ENCODE measurements at places on chromosomes 2 and 18.

- peak; percentile 68 for DNase-seq
These were observed 47.2 kb downstream of the SLC14A2 start for GRCh38 chr18:45662468-45662867.

GRCh38 chr2:72347081-72347480 lies 199.4 kb upstream of the CYP26B1 start:
- no peak for DNase-seq

GRCh38 chr2:18819566-18819965 lies 230.2 kb upstream of the NT5C1B start:
- DNase-seq: no peak

DNA sequence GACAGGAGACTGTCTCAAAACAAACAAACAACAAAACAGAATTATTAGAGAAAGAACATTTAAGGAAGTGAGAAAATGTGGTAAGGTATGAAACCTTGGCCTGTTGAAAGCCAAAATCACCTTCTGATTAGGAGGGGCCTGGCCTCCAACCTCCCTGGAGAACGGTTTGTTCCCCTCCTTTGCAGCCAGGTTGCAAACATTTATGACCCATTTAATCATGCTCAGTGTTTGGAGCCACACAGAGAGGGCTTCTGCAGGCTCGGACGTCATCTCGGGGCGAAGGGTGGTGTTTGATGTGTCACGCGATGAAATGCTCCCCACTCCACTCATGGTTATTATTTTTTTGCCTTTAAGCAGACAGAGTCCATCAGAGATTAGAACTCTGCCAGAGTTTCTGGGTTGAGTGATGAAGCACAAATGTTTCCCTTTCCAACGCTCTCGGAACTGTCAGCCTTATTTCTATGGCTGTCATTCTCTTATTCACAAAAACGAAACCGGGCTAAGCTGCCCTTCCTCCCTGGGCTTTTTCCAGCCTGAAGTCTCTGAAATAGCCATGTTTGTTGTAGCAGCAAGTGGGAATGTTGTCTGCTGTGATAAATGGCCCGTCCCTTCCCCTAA lies 33.6 kb upstream of the ROCK2 start:
- DNase-seq: no peak

DNA sequence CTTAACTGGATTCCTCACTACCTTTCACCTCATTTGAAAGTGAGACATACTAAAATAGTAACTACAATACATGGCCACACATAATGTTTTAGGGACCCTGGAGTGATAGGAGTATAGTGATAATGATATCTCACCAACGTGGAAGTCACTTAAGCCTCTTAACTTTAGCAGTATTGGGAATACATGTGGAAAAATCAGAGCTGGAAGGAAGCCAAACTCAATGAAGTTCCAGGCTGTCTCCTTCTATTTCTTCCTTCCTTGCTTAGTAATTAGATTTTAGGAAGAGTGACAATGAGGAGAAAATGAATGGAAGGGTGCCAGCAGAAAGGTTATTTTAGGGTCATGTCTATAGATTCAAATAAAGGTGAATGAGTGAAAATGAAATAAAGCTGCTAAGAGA lies 387.3 kb downstream of the PLCL1 start:
- no peak for DNase-seq

GRCh38 chr2:32775954-32776353 lies 148.1 kb downstream of the TTC27 start:
- DNase-seq: no peak

- peak; percentile 86 for DNase-seq
These were observed 80.5 kb upstream of the CAVIN2 start for GRCh38 chr2:191927319-191927867.

DNA sequence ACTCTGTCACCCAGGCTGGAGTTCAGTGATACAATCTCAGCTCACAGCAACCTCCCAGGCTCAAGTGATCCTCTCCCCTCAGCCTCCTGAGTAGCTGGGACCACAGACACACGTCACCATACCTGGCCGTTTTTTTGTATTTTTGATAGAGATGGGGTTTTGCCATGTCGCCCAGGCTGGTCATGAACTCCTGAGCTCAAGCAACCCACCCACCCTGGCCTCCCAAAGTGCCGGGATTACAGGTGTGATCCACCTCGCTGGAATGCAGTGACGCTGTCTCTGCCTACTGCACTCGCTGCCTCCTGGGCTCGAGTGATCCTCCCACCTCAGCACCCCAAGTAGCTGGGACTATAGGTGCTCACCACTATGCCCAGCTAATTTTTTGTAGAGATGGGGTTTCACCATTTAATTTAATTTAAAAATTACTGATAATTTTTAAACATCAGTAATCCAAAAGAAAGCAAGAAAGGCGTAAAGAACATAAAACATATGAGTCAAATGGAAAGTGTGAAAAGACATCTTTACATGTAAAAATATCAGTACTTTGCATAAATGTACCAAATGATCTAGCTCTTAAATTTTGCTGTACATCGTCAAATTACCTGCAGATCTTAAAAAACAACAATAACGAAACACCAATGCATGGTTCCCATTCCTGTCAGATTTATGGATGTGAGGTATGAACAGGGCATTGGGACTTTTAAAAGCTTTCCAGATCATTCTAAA lies 2.8 kb upstream of the ZNF236 start:
- no peak for DNase-seq

GRCh38 chr2:237859533-237860272 lies at the start of gene RAMP1:
TSS of gene RAMP1 (plus strand) at chr2:237859623. CDS start at chr2:237859676, 53 bp downstream.
- DNase-seq: no peak

GRCh38 chr2:45154606-45155155 lies 145.4 kb upstream of the SIX2 start:
- DNase-seq: no peak

- DNase-seq: no peak
These were observed 592.6 kb upstream of the HS6ST1 start for GRCh38 chr2:128911276-128911675.

DNA sequence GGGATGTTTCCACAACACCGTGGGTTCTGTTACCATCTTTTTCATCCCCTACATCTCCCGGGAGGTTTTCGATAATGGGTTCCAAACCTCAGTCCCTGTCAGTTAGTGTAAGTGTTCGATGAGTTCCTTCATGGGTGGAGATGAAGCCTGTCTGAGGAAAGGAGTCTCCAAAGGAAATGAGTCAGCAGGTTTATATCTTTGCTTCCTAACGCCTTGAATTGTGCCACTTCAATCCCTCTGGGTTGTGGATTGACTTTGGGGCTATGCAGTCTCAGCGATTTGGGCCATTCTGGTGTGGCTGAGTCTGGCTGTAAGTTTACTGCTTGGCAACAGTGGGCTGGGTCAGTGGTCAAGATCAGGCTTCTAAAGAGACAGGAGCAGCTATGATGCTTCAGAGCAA lies 1.2 kb downstream of the SERPINB5 start:
- DNase-seq: peak; percentile 6

GRCh38 chr2:242017086-242017485 lies 147.6 kb downstream of the RTP5 start:
- no peak for DNase-seq

DNA sequence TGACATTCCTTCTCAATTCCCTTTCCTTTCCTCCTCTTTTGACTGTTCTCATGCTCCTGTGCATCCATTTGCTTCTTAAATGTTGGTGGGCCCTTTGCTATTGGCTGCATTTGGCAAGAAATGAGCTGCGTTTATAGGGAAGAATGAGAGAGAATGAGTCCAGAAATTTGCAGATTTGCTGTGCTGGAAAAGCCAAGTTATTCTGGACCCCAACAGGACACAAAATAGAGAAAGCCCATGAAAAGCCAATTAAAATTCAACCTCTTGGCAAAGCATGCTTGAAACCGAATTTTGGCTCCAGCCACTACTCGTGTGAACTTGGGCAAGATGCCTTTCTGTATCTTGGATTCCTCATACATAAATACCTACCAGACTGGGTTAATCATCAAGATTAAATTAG lies 1.3 kb upstream of the SCLY start:
- no peak for DNase-seq

DNA sequence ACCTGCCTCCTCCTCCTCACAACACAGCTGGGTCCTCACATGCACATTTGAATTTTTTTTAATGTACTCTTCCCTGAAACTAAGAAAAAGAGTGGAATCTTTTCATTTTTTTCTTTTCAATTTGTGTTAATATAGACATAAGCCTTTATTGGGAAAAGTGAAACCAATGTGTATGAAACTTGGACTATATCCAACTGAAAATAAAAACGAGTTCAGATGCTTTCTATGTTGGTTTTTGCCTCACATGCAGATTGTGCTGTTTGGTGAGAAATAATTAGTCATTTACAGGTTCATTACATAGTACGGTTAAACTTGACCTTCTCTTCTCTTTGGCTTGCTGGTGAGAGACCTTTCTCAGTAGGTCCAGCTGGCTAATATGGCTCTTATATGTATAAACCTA lies 515.2 kb upstream of the FANCL start:
- no peak for DNase-seq

GRCh38 chr2:58271826-58272225 lies 30.7 kb upstream of the FANCL start:
- no peak for DNase-seq

DNA sequence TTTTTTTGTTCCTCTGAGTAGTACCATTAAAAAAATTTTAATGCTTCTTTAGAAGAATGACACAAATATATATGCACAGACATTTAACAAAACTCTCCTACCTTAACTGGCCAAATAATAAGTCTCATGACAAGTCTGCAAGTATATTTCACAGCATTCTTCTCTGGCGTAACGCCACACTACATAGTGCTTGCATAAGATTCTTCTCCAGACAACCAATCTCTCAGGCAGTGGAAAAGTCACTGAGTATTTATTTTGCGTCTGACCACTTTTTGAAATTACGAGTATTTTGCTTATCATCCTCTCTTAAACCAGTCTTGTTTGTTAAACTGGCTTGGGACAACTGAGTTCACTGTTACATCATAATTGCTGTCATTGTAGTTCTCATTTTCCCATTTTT lies 749.2 kb downstream of the ADCYAP1 start:
- DNase-seq: peak; percentile 0

- no peak for DNase-seq
These were observed 14.7 kb downstream of the CASP8 start for GRCh38 chr2:201275069-201275468.

DNA sequence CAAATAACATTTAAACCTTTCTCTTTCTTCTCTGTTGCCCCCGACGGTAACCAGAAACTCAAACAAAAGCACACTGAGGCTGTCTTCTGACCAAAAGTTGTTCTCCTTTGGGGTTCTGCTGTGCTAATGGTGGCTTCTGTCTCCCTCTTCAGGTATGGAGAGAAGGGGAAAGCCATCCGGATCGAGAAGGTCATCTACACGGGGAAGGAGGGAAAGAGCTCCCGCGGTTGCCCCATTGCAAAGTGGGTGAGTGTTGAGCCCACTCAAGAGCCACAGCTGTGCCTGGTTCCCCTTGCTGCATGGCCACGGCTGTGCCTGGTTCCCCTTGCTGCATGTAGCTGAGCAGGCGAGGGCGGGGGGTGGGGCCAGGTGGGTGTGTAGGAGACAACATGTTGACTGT lies 67.4 kb downstream of the BOLA3 start:
- no peak for DNase-seq

GRCh38 chr2:25230948-25231311 lies 62.5 kb upstream of the POMC start:
- DNase-seq: no peak

Data from fibroblast of skin of abdomen (primary cell).